Esophagus squamous epithelium (tissue), 5 donors: ENCODE measurements at places on chromosomes 5 and 9.

GRCh38 chr5:158502686-158503085 lies 597.0 kb downstream of the EBF1 start:
- DNase-seq: no peak

- no peak for DNase-seq
Observed at GRCh38 chr9:101054657-101055056, 26.1 kb downstream of the PLPPR1 start.

DNA sequence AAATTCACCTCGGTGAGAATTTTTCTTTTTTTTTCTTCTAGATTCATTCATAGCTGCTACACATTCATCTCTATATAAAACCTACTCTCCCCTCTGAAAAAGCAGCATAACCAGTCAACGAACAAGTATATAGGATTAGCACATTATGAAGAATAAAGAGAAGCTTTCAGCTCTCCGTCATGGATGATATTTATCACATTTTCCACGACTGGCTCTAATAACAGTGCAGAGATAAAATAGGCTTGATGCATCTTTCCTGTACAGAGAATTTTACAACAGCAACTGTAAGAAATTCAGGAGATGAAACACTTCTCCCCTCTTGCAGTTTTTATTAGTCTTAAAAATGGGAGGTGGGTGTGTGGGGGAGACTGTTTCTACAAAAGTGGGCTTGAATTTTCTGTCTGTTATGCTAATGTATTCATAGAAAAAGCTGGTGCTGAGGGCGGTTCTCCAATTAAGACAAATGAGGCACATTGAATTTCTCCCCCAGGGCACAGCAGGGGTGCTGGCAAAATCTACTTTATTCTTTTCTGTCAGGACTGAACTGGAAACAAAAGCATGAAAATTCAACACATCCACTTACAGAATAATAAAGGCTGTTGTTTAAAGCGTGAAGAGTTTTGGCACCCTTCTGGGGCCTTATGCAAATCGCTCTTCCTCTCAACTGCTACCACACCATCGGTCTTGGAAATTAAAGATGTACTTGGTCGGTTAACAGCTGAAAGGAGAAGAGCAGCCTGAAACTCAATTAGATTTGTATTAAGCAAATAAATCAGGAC lies 233.9 kb upstream of the ZNF608 start:
- DNase-seq: no peak

DNA sequence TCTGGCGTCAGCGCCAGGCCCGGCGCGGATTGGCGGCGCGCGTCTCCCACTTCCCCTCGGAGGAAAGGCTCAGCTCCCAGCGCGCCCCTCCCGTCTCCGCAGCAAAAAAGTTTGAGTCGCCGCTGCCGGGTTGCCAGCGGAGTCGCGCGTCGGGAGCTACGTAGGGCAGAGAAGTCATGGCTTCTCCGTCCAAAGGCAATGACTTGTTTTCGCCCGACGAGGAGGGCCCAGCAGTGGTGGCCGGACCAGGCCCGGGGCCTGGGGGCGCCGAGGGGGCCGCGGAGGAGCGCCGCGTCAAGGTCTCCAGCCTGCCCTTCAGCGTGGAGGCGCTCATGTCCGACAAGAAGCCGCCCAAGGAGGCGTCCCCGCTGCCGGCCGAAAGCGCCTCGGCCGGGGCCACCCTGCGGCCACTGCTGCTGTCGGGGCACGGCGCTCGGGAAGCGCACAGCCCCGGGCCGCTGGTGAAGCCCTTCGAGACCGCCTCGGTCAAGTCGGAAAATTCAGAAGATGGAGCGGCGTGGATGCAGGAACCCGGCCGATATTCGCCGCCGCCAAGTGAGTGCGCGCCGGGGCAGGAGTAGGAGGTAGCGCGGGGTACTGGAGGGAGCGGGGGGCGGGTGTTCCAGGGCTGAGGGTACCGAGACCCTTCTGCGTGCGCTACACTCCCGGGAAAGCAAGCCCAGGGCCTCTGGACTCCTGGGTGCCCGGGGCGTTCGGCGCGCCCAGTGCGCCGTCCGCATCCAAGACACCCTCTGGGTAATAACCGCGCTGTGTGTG lies at the start of gene MSX2:
MSX2 (plus strand) TSS at position 99 of the 777 bp plus-strand sequence; CDS start at position 177, 78 bp downstream.
- no peak for DNase-seq

- no peak for DNase-seq
Observed at GRCh38 chr5:172712610-172713009, 58.4 kb downstream of the DUSP1 start.
